B cell (primary cell): ENCODE measurements at places on chromosomes 2 and 18. TPM values are rescaled to one million over a fixed set of nuclear protein-coding genes. Genes with fewer than 3 reads are reported as not detected.

DNA sequence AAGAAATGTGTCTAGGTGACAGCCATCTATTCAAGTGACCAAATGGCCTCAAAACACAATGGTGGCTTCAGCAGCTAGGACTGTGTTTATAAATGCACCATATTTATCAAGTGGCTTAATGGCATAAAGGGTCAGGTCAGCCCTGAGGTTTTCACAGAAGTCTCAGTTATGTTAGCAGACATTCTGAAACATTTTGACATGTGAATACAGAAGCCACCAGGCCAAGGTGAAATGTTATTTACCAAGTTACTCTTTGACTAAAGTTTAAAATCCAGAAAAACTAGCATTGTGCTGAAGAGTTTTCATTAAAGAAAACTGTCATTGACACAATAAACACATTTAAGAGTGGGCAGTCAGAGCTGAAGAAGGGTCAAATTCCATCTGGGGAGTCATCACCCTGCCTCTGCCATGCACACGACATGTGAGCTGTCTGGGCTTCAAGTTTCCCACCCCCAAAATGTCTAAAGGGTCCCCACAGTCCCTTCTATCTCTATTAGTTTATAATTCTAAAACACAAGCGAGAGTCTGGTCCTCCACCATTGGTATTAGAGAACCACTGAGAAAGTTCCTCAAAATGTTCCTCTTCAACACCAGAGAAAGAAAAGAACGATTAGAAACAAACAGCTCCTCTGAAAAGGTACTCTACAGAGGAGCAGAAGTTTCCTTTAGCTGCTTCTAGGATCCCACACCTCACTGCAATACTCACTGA, 77.5 kb upstream of the FZD5 start:
- no peak for DNase-seq

DNA sequence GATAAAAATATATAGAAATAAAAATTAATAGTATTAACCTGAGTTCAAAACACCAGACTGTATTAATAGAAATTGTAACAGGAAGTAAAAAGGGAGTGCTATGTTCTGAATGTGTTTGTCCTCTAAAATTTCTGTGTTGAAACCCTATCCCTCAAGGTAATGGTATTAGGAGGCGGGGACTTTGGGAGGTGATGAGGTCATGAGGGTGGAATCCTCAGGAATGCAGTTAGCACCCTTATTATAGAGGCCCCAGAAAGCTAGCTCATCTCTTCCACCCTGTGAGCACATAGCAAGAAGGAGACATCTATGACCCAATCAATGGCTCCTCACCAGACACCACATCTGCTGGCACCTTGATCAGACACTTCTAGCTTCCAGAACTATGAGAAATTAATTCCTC, 124.5 kb downstream of the CMPK2 start:
- DNase-seq, result no peak

GRCh38 chr2:48415836-48416515, 114.0 kb upstream of the STON1 start:
- DNase-seq, result peak; percentile 32

DNA sequence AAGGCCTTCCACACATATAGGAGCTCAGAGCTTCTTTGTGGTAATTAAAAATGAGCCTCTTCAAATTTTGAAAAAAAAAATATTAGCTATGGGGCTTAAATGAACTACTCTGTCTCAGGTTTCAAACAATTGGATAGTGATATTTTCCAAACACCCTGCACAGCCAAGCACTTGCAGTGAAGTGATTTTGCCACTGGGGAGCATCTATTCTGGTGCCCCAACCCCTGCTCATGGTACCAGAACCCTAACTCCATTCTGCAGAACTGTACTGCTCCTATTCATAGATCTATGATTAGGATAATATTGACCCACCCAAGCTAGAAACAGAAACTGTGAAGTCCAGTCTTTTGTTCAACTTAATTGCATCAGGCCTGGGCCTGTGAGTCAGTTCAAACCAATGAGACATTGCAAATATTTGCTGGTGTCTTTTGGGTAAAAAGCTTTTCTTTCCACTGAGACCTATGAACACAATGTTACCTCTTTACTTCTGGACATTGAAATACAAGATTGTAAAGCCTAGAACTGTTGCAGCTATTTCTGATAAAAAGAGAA, 324.0 kb downstream of the GALNT13 start:
- DNase-seq, result no peak

GRCh38 chr2:44684559-44684958, 256.9 kb upstream of the SIX3 start:
- DNase-seq, result no peak

GRCh38 chr18:60060578-60060977, 160.8 kb downstream of the PMAIP1 start:
- DNase-seq, result no peak

DNA sequence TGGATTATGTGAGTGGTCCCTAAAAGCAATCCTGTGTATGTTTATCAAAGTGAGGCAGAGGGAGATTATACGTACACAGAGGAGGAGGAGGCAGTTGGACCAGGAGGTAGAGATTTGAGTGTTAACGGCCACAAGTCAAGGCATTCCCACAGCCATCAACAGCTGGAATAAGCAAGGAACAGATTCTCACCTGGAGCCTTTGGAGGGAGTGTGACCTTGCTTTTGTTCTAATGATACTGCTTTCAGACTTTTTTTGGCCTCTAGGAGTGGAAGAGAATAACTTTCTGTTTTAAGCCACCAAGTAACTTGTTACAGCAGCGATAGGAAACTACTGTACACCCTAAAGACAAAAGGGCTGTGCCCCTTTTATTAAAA, 18.1 kb downstream of the LCLAT1 start:
- DNase-seq, result no peak

Gene AKAIN1
- not detected in 2 replicates for polyA plus RNA-seq

Gene EIF4E2
- polyA plus RNA-seq, result 17.9 and 29.6 TPM in 2 replicates

Gene ASIC4
- polyA plus RNA-seq, result 0.03 TPM in 1 of 2 replicates, not detected in the other
